ENCODE measurements at places on chromosomes 16 and 17. TPM values are rescaled to one million over a fixed set of nuclear protein-coding genes. Genes with fewer than 3 reads are reported as not detected.

Gene NPW
- 1.5 TPM for total RNA-seq

Gene NRN1L
- total RNA-seq = not detected

Gene RNF43
- 2.9 TPM for total RNA-seq

DNA sequence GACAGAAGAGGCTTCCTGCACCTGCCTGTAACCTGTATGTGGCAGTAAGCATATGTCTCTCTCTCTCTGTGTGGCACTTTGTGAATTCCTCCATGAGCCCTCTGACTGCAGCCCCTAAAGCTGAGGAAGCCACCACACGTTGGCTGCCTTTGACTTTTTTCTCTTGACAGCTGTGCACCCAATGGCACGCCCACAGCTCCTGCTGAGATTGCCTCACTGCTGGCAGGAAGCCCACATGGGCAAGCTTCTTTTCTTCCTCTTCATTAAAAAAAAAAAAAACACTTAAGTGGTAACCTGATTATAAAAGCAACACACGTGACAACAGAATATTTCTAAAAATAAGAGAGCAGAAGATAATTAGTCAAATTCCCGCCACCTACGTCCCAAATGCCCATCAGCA lies 34.0 kb upstream of the PIRT start:
- H3K36me3 ChIP-seq = no peaks in the 10 kb centered on the region
- H3K4me3 ChIP-seq = no peak overlapping the region

GRCh38 chr16:68257251-68257905 lies 6.9 kb upstream of the SLC7A6 start:
- no peak overlapping the region for H3K4me3 ChIP-seq
- no peak overlapping the region for H3K27ac ChIP-seq
- DNase-seq = no peak

DNA sequence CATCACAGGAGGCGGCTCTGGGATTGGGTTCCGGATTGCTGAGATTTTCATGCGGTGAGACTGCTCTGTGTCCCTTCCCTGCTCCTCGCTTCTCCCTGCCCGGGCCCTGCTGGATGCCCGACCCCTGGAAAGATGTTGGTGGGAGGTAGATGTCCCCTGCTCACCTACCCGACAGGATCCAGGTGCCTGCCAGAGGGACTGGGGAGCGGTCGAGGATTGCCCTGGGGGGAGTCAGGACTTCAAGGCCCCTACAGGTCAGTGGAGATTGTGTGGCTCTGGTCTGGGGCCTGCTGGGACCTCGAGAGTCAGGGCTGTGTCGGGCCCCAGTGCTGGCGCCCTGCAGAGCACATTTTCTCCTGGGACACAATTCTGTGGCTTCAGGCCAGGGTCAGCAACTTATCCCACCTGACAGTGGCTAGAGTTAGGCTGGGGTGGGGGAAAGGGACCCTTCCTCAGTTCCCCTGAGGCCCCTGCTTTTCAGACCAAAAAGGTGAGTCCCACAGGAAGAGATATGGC lies 3.3 kb downstream of the DECR2 start:
- no peaks in the 10 kb centered on the region for H3K27me3 ChIP-seq
- H3K27ac ChIP-seq = no peak overlapping the region
- H3K4me1 ChIP-seq = peaks cover 8% of the 10 kb centered on the region
- peaks cover 39% of the 10 kb centered on the region for H3K36me3 ChIP-seq
- no peak overlapping the region for H3K4me3 ChIP-seq
